ENCODE measurements at places on chromosomes 7 and 10.

- DNase-seq, result no peak
Observed at GRCh38 chr10:69402386-69402785, 14.3 kb downstream of the TACR2 start.

DNA sequence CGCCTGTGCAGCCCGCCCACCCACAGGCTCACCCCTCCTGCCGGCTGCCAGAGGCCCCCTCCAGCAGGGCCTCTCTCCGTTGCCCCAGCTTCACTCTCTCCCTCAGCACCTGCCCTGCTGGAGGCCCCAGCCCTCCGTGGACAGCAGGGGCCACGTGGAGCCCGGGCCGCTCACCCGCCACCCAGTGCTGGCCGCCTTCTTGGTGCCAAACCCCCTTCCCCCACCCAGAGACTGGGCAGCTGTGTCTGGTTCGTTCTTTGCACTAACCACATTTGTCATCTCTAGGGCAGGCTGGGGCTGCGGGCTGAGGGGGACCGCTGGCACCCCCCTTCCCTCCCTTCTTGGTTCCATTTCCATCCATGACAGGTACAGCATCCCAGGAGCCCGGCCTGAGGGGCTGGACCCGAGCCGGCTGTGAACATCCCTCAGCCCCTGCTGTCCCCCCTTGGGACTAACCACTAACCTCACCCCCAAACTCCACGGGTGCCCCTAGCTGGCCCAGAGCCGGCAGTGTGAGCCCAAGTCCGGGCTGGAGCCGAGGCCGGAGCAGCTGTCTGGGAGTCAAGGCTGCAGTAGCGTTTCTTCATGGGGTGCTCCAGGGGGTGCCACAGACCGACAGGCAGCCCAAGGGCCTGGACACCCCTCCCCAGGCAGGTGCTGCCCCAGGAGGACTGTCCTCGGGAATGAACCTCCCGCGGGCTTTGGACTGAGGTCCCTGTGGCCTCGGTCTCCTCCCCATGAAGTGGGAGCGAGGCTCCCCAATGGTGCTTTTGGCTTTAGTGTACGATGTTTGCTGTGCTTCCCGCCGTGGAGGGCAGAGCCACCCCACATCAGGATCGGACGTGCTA, 25.5 kb upstream of the AMZ1 start:
- no peak for DNase-seq

GRCh38 chr7:140696024-140696679, 356 bp upstream of the NDUFB2 start:
- no peak for DNase-seq

DNA sequence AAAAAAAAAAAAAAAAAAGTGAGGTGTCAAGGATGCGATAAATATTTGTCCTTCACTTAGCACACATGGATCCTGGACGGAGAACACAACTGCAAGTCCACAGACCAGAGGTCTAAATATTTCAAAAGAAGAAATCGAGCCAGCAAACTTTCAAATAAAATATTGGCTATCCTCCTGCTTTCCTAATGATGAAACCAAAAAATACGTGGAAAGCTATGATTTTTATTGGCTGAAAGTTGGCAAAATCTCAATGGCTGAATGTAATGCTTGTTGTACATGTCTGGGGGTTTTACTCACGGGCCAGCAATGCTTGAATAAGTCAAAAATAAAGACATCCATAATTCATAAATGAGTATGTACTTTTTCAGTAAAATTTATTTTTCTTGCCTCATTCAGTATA, 19.0 kb upstream of the MGMT start:
- DNase-seq, result no peak

DNA sequence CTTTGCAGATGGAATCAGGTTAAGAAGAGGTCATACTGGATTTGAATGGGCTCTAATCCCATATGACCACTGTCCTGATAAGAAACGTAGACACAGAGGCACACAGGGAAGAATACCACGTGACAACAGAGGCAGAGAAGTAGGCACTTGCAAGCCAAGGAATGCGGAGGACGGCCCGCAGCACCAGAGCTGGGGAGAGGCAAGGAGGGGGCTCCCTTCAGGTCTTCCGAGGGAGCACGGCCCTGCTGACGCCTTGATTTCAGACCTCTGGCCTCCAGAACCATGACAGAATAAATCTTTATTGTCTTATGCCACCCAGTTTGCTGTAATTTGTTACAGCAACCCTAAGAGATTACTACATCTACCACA, 44.7 kb upstream of the TMEM213 start:
- DNase-seq, result no peak

DNA sequence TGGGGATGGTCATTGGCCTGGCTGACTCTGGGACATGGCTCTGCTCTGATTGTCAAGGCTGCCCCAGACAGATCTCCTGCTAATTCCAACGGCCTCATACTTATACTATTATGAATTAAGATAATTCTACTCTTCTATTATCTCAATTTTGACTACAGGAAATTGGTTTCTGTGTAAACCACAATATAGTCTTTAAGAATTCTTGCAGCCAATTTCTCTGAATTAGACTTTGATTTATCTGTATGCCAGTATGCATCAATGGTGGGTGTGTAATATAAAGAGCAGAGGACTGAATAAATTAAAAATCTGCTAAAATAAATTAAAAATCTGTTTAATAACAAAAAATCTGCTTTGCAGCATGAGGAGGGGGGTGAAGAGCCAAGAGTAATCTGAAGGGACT, 27.0 kb downstream of the HIBADH start:
- DNase-seq, result no peak

DNA sequence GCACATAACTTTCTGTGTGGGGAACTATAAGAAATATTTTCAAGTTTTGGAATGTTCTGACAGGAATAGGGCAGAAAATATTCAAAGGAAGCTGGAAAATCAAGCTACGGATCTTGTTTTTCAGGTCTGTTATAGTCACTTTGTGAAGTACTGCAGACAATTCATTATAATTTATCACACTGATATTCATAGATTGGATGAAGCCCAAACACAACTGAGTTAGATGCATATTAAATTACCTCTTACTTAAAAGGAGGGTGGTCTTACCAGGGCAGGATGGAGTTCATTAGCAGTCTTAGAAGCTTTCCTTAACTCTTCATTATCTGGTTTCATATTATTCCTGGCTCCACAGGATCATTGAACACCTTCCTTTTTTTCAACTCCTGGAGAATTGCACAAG, 242.3 kb downstream of the DYNC1I1 start:
- DNase-seq, result no peak

GRCh38 chr10:18099415-18099814, 40.8 kb upstream of the CACNB2 start:
- no peak for DNase-seq

- DNase-seq, result no peak
Observed at GRCh38 chr10:75827587-75828021, 396.2 kb downstream of the LRMDA start.

DNA sequence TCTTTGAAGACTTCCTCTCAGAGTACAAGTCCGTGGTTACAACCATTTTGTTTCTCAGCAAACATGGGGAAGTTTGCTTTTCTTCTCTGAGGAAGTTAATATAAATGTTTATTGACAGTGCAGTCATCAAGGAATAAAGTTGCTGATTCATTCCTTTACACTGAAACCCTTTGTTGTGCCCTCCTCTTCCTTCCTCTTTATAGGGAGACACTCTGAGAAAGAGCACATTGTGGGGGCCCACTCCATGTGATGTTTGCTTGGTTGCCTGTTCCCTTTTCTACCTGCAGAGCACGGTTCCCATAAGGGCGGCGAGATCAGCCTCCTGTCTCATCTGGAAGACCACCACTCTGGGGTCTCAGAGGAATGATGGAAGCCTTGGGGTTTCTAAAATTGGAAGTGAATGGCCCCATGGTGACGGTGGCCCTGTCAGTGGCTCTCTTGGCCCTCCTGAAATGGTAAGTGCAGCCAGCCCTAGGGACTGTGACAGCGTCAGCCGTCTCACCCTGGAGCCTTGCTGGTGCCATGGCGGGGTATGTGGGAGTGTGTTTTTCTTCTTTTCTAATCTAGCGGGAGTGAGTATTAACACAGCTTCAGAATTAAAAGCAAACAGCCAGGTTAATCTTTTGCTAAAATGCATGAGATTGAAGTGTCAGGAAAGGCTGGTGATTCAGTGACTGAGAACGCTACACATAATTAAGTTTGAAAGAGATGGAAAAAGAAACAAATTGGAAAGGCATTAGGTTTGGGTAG, at the start of gene TBXAS1:
TSS of gene TBXAS1 (plus strand) at position 240 of the 750 bp plus-strand sequence. CDS start at position 367, 127 bp downstream.
- peak; percentile 9 for DNase-seq

GRCh38 chr10:95443636-95444035, 117.5 kb downstream of the SORBS1 start:
- no peak for DNase-seq

DNA sequence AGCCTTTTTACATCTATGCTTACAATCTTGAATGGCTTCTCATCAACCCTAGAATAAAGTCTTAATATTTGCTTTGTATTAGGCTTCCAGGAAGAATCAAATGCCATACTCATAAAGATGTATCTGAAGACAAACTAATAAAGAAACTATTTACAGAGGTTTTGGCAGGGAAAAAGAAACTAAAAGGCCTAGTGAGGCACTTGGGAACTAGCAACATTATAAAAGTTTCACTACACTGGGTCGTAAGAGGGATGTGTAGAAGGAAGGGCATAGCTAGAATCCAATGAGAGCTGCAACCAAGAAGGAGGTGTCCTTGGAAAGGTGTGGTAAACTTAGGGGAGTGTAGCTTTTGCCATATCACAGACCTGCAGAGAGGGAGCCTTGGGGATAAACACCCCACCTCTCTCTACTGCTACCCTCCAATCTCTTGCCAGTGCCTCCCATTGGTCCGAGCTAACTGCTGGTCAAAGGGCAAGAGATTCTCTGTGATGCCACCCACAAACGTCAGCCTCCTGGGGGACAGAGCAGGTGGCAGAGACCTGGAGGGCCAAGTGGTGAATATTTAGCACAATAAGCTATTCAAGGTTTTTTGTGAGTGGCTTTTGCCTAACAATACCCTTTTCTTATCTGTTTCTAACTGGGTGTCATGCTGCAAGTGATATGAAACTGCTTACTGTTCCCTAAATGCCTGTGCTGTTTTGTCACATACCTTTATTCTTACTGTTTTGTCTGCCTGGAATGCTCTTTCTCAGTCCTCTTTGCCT, 60.7 kb downstream of the CPED1 start:
- no peak for DNase-seq

GRCh38 chr7:605661-606450, 86.2 kb upstream of the PDGFA start:
- DNase-seq, result no peak

- no peak for DNase-seq
Observed at GRCh38 chr10:94602729-94603515, 57.3 kb downstream of the HELLS start.

GRCh38 chr7:120716307-120716706, 141.6 kb downstream of the TSPAN12 start:
- DNase-seq, result no peak

DNA sequence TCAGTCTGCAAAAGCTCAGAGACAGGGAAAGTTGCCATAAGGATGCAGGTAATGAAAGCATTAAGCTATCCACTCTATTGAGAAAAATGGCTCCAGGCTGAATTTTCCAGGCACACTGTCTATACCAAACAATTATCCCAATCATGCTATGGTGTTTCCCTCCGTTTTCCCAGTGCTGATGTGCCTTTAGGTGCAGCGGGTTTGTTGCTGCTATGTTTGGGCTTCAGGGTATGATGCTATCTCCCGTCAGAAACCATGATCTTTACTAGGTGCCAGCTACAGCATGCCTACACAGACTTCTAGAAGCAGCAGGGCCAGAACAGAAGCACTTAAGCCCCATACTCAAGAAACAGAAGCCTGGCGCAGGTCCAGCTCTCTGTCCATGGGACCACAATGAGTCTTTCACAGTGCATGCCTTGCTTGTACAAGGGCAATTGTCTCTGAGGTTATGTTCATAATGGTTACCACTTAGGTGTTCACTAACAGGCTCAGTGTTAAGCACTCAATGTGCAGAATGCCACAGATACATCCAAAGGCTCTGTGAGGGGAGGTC, 19.4 kb downstream of the STEAP1B start:
- DNase-seq, result no peak

GRCh38 chr7:45574669-45575500, 717 bp downstream of the ADCY1 start:
- DNase-seq, result peak; percentile 33

GRCh38 chr7:35707422-35707821, 12.5 kb upstream of the HERPUD2 start:
- no peak for DNase-seq

DNA sequence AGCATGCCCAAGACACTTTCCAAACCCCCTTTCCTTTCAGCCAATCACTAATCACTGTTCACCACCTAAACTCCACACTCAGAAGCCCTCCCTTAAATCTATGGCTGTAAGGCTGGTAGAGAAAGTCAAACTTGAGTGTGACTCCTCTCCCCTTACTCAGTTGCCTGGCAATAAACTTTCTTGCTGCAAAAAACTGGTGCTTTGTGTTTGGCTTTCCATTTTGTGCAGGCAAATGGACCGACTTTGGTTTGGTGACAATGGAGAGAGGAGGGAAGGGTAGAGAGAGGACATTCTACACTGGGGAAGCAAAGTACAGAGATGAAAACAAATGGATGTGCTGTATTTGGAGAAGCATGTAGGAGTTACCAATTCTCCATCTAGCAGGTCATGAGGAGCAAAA, 84.9 kb downstream of the SLC25A13 start:
- no peak for DNase-seq

DNA sequence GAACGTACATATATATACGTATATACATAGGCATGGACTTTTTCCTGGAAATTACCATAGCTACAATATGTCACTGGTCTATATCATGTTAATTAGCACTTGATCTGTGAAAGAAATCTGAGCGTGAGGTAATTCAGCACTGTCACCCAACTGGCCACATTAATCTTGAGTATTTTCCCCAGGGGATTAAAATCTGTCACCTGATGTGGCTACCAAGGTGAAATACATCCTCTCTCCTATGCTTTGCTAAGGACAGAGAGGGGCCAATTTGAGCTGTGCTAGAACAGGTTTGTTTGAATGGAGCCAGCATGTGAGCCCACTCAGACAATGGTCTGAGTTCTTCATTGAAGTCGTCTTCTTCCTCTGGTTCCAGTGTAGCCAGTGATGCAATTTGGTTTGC, 33.3 kb downstream of the CYCS start:
- no peak for DNase-seq

GRCh38 chr7:2785071-2785500, 59.0 kb downstream of the GNA12 start:
- no peak for DNase-seq

GRCh38 chr10:96991313-96991841, 159.3 kb downstream of the LCOR start:
- DNase-seq, result peak; percentile 17

DNA sequence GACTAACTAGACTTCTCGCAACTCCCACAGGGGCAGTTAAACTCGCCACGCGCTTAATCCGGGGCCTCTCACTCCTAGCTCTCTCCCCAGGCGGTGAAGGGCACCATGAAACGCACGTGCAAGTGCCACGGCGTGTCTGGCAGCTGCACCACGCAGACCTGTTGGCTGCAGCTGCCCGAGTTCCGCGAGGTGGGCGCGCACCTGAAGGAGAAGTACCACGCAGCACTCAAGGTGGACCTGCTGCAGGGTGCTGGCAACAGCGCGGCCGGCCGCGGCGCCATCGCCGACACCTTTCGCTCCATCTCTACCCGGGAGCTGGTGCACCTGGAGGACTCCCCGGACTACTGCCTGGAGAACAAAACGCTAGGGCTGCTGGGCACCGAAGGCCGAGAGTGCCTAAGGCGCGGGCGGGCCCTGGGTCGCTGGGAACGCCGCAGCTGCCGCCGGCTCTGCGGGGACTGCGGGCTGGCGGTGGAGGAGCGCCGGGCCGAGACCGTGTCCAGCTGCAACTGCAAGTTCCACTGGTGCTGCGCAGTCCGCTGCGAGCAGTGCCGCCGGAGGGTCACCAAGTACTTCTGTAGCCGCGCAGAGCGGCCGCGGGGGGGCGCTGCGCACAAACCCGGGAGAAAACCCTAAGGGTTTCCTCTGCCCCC, 19.5 kb downstream of the WNT8B start:
- DNase-seq, result peak; percentile 69
